Breast epithelium (tissue), 4 donors: ENCODE measurements at places on chromosomes 6 and 20.

DNA sequence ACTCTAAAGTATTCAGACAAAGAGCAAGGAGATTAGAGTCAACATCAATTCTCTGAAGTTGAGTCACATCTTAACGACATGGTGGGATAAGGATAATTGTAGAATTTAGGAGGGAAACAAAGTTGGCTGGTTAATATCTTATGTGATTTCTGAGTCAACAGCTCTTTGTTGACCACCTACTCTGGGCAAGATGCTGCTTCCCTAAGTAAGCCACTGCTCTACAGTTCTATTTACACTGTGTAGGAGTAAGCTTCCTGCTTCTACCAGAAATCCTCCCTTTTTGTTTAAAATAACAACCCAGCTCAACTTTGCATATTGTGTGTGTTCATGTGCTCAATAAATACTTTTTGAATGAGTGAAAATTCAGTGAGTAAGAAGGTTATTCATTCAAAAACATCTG lies 3.1 kb downstream of the HS3ST5 start:
- no peak for DNase-seq

DNA sequence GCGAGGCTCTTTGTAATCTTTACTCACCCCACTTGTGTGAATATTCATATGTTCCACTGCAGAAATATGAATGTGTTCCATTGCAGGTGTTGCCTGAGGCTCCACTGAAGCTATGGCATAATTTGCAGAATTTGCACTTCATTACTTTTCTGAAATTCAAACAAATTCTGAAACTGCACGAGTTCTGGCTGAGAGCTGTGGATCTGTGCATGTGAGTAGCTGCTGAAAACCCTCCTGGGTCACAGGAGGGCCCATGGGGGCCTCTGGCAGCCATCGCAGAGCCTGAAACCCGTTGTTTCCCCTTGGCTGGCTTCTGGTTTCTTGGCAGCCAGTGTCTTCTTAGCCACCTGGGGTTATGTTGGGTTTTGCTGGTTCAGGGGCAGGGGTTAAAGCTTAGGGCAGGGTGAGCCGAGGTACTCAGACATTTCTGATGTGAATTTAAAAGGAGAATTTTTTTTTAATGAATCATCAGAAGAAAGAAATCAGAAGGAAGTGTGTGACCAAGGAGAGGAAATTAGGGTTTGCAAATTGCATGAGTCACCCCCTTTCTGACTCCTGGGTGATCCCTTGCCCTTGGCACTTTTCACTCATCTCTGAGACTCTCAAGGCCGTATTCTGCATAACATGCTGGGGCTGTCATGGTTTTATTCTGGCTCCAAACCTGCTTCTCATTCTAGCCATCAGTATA lies 40.6 kb downstream of the TOX2 start:
- no peak for DNase-seq

DNA sequence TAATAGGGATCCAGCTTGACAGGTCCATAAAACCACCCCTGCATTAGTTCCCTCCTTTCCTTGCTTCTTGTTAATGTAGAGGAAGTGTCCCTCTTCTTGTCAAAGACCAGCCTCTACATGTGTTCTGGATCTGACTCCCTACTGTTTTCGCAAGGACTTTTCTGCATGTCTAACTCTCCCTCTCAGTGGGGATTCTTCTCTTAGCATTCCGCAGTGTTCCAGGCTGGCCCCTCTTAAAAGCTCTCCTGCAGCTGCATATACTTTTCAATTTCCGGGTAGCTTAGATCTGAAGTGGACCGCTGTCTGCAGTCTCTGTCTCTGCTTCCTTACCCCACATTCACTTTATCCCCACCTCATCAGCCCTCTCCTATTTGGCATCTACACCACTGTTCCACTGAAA lies 96.1 kb upstream of the MAN1A1 start:
- no peak for DNase-seq

DNA sequence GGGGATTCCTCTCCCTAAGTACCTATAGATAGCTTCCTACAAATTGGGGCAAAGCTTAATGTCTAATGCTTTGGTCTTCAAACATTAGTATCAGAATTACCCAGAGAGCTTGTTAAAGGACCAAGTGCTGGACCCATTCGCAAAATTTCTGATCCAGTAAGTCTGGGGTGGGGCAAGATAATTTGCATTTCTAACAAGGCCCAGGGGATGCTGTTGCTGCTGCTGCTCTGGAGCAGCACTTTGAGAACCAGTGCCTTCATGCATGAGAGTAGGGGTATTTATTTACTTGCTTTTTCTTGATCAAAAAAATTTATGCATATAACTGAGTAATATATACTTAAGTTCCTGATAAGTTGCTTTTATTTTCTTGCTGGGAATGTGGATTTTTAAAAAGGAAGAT lies 24.5 kb upstream of the COL19A1 start:
- DNase-seq: no peak

DNA sequence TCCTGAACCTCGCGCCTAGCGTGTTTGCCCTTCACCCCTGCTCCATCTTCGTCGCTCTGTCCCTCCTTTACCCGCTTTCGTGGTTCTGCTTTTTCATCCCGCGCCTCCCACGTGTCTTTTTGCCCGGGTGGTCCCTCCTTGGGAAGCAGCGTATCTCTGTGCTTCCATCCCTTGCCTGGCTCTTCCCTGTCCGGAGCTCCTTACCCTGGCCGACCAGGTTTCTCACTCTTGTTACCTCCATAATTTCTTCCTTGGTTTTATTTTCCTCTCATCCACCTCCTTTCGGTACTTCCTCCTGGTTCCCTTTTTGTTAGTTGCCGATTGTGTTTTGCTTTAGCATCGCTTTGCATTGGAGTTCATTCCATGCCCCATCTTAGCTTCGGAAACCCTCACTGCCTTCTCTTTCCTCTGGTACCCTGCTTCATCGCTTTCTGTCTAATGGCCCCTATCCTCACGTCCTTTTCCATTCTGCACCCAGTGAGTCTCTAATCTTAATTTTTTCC lies 735 bp downstream of the FAM135A start:
- no peak for DNase-seq
